H54 (cell line): ENCODE measurements at places on chromosomes 1 and 21.

DNA sequence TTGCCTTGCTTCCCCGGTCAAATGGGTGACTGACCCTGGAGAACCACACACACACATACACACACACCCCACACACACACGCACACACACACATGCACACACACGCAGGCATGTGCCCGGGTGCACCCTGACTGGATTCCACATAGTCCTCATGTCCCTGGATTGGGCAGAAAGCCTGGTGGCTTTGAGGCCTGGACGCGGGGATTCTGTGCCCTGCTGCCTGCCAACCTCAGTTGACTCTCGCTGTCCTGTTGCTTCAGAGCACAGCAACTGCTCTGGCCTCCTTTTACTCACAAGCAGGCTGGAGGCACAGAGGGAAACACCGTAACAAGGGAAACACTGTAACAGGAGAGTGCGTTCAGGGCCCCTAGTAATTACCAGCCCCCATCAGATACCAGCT, 6.4 kb downstream of the RORC start:
- DNase-seq: no peak

DNA sequence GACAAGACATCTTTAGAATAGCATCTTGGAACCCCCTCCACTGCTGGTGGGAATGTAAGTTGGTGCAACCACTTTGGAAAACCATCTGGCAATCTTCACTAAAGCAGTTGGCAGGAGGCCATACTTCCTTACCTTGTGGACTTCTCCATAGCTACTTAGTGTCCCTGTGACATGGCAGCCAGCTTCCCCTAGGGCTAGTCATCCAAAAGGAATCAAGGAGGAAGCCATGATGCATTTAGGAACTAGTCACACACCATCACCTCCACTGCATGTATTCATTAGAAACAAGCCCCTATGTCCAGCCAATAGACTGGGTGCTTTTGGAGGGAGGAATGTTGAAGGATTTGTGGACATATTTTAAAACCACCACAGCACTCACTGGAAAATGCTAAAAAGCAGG, 19.9 kb downstream of the MX2 start:
- no peak for DNase-seq

- DNase-seq: peak; percentile 95
Observed at GRCh38 chr1:159924025-159924790, 1.1 kb downstream of the TAGLN2 start.

DNA sequence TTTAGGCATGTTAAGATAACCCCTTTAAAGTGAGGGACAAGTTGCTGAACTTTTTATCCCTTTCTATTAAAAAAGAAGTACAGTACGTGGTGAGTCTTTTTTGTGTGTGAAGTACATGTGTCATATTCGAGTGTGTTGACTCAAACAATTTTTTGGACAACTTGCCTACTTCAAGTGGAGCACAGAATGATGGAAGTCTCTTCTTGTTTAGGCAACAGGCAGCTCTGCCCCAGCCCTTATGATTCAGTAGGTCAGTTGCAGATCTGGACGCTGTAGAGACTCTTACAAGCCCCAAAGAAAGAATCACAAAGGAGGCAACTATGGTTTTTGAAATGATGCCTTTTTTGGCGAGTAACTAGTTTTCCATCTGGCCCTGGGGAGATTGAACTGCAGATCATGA, 14.4 kb upstream of the ZFP69B start:
- no peak for DNase-seq

DNA sequence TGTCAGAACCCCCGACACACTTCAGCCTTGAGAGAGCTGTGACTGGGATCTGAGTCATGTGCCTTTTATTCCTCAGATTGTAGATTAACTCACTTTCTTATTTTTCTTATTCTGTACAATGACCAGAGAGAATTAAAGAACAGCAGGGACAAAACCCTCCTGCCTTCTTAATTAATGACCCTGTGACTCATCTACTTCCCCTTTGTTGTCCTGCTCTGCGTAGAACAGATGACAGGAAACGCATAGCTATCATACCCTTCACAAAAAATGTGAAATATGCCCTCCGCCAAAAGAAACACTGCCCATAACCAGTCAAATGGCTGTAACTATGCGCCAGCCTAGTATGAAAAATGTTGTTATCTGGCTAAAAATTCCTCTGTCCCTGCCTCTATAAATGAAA, 9.1 kb upstream of the PADI2 start:
- DNase-seq: peak; percentile 76

DNA sequence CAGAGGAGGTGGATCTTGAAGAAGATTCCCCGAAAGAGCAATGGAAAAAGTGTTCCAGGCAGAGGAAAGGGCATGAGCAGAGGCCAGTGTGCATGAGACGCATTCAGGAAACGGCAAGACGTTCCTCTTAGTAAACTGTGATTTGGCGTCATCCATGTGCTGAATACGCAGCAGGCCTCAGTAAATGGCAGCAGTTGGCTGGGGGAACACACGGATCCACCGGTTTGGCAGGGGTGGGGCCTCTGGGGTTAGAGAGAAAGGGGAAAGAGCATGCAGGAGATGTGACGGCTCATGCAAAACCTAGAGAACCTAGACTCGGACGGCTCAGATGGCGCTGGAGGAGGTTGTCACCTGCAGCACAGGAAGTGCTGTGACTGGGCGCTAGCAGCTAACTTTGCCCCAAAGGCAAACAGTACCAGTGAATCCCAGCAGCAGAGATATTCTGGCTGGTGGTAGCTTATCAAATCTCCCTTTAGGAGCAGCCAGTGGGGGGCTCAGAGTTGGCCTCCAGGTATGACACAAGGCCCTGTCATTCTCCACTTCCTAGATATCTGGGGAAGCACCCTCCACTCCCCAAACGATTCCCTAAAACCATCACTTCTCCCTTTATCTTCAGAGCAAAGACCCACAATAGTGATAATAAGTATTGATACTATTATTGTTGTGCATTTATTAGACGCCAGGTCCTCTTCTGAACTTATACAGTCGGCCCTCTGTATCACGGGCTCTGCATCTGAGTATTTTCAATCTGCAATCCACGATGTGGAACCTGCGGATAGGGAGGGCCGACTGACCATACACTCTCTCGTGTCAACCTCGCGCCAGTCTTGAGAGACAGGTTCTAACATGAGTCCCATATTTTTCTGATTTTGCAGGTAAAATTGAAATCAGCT, 7.6 kb downstream of the LAPTM5 start:
- DNase-seq: no peak

DNA sequence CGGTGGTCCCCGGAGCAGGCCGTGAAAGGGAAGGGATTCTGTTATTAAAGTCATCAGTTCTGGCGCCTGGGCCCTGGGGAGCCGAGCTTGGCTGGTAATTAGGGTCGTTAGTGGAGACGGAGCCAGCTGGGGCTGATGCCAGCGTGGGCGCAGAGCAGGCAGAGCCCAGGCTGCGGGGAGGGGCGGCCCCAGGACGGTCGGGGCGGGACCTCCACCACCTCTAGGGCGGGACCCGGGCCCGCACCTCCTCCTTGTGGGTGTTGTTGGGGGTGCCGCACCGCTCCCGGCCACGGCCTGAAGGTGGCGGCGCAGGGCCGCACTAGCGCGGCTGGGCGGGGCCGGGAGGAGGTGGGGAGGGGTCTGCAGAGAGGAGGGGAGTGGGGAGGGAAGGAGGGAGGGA, 470.6 kb downstream of the PTPRU start:
- peak; percentile 30 for DNase-seq

DNA sequence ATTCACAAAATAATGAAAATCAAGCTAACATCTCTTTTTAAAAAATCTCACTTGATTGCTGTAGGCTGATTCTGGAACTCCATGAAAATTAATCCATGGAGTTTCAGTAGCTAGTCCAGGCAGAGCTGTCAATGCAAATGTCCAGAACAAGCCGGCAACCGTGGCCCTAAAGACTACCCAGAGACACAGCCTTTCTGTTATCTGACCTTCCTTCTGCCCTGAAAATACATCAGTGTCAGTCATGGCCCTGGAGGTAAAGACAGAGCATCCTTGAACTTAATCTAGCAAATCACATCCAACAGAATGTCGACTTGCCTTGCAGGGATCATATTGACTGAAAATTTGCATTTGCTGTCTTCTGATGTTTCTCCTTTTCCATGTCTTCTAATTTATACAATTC, 887.4 kb upstream of the B3GALT2 start:
- DNase-seq: no peak

GRCh38 chr1:111089638-111090037, 50.3 kb downstream of the DRAM2 start:
- no peak for DNase-seq

GRCh38 chr1:246591504-246591903, 25.2 kb downstream of the CNST start:
- DNase-seq: no peak

- DNase-seq: no peak
Observed at GRCh38 chr1:170823120-170823519, 112.2 kb upstream of the MROH9 start.

DNA sequence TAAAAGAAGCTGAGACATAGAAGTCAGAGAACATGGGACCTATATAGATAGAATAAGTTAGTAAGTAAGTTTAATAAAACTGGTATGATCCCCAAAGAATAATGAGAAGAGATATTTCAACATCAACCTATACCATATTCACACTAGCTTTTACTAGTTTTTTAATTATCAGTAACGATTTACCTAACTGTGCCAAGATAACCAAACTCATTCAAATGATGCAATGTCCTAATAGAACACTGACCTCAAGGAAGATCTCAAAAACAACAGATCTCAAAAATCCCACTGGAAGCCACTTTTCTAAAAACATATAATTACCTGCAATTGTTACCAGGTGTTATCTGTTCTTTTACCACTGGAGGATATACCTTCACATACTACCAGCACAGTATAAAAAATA, 38.7 kb downstream of the ANKRD13C start:
- DNase-seq: no peak

GRCh38 chr1:243548516-243548915, 292.7 kb downstream of the SDCCAG8 start:
- DNase-seq: no peak

GRCh38 chr1:11602424-11602823, 51.8 kb downstream of the FBXO2 start:
- no peak for DNase-seq

DNA sequence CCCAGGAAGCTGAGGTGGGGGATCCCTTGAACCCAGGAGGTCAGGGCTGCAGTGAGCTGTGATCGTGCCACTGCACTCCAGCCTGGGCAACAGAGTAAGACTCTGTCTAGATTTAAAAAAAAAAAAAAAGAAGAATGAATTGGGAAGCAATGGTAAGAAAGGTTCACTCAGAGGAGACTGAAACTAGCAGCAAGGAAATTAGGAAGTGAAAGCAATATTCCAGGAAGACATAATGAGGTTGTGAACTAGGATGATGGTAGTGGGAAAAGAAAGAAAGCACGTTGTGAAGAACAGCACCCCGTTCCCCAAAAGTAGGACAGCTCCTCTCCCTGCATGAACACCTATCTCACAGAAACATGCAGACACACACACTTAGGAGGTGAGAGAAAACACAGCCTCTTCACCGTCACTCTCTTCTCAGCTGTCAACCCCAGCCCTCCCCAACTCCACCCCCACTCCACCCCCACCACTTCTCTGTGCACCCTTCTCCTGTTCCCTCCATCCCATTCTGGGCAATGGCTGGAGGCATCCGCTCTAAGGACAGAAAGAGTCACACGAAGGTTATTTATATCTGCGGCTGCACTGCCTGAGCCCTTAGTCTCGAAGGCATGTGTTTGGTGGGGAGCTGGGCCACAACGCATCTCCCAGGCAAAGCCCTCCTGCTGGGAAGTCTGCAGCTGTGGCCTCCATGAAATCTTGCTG, 101.8 kb upstream of the LPGAT1 start:
- no peak for DNase-seq

- peak; percentile 20 for DNase-seq
Observed at GRCh38 chr1:100038660-100039287, 69.0 kb downstream of the SLC35A3 start.

DNA sequence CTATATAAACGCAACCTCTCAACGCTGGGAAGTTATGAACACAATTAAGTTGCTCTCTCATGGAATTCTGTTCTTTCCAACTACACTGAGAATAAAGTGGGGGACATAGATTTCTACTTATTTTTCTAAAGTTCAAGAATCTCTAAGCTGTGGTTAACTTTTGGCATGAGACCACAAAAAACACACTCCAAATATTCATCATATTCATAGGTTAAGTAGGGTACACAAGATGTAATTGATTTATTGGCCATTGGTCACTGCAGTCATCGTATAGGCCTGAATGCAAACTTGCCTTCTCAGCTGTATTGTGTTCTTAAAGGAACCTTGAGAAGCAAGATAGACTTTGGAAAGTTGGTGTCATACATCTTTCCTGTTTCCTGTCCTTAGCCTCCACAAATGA, 40.3 kb downstream of the PRRX1 start:
- DNase-seq: no peak

- no peak for DNase-seq
Observed at GRCh38 chr1:228684607-228685006, 50.7 kb upstream of the RHOU start.

DNA sequence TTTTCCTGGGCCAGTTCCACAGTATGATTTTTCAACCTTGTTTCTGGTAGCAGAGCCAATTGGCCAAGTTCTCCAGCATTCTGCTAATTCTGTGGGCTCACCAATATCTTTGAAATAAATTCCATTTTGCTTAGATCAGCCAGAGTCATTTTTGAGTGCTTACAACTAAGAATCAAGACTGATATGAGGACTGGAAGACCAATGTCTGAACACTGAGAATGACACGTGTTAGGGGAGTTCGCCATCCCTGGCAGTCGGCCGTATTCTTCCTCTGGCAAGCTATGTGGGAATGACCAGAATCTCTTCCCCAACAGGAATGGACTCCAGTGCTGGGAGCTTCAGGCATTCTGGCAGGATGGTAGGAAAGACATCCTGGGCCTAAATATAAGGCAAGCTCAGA, 4.9 kb upstream of the TENT5C start:
- no peak for DNase-seq

DNA sequence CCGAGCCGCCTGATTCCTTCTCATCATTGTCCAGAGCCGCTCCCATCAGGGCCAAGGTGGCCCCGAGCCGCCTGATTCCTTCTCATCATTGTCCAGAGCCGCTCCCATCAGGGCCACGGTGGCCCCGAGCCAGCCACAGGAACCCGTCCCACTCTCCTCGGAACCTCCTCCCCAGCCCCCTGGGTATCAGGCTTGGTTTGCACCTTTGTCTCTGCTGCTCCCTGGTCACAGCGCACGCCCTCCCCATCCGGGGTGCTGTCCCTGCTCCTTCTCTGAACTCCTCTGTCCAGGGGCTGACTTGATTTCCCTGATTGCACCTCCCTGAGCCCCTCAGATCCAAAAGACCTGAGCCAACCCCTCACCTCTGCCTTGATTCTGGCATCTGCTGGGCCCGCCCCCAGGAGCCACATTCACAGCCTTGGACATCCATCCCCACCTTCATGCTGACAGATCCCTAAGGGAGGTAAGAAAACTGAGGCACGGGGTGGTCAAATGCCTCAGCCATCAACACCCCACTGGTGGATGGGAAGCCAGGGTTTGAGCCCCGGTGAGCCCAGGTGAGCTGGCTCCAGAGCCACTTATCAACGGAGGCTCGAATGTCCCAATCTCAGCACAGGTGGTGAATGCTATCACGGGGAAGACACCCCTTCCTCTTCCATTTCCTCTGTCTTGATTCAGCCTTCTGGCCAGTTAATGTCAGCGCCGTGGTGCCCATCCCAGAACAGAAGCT, 25.6 kb upstream of the COL18A1 start:
- no peak for DNase-seq

GRCh38 chr1:64246294-64246917, 43.0 kb downstream of the UBE2U start:
- no peak for DNase-seq
